Stimulated activated naive CD4-positive, alpha-beta T cell (primary cell): ENCODE measurements at places on chromosomes 7 and 10.

DNA sequence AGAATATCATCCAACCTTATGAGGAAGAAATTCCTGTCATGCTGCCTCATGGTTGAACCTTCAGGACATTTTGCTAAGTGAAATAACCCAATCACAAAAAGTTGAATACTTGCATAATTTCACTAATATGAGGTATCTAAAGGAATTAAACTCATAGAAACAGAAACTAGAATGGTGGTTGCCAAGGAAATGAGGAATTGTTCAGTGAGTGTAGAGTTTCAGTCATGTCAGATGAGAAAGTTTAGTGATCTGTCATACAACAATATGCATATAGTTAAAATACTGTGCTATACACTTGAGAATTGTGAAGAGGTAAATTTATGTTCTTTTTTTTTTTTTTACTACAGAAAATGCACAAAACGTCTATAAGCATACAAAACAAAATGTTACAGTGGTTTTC is 60.7 kb downstream of the R3HCC1L start:
- DNase-seq = no peak

DNA sequence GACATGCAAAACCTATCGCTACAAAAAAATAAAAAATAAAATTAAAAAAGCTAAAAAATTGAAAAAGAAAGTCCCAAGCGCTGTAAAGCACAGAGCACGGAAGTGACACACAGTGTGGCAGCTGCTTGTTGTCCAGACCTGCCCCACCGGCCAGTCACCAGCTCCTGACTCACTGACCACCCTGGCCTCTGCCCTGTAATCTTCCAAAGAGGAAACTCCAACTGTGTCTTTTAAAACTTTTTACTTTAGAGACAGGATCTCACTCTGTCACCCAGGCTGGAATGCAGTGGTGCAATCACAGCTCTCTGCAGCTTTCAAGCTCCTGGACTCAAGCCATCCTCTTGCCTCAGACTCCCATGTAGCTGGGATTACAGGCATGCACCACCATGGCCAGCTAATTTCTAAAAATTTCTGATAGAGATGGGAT is 23.6 kb downstream of the GNA12 start:
- DNase-seq = no peak

DNA sequence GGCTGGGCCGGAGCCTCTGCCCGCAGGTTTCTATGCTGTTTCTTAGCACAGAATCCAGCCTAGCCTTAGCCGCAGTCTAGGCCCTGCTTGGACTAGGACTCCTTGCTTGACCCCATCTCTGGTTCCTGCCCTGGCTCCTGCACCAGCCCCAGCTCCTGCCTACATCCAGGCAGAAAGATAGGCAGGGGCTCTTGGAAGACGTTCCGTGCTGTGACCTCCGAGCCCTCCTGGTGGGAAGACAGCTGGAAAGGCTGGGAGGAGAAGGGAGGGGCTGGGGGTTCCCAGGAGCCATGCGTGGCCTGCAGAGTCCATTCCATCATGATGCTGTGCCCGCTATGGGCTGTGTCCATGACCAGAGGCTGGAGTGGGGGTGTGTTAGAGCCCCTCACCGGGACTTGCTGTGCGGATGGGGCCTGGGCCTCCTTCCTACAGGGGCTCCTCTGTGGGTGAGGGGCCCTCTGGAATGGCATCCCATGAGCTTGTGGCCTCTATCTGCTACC is 26.2 kb downstream of the RAMP3 start:
- DNase-seq = no peak

DNA sequence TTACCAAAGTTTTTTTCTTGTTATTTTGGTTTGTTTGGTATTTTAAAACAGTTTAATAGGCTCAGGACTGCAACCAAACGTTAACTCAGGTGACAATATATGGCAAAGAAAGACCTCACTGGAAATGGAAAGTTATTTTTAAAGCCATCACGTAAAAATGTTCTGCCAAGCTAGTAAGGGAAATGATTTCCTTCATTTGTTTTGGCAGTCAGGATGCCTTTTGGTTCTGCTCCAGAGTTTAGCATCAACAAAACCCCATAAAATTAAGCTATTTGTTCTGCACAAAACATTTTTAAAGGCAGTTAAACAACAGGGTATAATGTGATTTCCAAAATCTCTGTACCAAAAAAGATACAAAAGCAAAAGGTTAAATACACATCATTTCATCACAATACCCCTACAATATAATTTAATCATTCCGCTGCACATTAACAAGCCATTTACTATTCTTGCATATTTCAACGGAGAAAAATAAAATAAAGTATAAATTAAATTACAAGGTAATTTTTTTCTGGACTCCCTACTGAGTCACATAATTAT is 172.4 kb downstream of the SEMA3E start:
- DNase-seq = no peak

DNA sequence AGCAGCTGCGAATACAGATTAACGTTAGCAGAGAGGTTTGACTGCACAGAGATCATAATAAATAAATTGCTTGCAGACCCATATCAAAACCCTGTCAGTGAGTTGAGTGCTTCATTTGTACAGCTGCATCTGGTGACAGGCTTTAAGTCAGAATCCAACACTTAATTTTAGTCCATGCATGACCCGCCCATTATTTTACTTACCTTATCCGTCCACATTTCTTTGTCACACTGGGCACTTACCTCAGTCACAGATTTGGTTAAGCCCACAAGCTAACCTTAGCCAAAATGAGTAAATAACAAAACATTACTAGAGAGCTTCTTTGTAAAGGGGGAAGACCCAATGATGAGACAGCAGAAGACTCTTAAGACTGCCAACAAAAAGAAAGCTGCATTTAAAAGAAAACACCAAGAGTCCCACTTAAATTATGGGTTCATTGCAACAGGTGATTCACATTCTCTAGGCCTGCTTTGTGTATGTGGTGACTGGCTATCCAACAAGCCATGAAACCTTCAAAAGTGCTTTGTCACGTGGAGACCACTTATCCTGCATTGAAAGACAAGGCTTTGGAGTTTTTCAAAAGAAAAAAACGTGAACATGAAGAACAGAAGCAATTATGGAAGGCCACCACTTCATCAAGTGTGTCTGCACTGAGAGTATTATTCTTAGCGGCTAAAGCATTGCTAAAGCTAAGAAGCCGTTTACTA is 32.2 kb downstream of the PHTF2 start:
- DNase-seq = no peak
